ENCODE measurements at places on chromosomes 7 and 10.
A peak's percentile ranks its signal among the peaks of the same experiment; 100 is the strongest.

- peak; percentile 91 for DNase-seq
These were observed 31.9 kb downstream of the RSBN1L start for GRCh38 chr7:77727936-77728701.

GRCh38 chr7:54349229-54349628, 192.9 kb upstream of the VSTM2A start:
- no peak for DNase-seq

- no peak for DNase-seq
These were observed 26.1 kb downstream of the KLRG2 start for GRCh38 chr7:139457153-139457946.

DNA sequence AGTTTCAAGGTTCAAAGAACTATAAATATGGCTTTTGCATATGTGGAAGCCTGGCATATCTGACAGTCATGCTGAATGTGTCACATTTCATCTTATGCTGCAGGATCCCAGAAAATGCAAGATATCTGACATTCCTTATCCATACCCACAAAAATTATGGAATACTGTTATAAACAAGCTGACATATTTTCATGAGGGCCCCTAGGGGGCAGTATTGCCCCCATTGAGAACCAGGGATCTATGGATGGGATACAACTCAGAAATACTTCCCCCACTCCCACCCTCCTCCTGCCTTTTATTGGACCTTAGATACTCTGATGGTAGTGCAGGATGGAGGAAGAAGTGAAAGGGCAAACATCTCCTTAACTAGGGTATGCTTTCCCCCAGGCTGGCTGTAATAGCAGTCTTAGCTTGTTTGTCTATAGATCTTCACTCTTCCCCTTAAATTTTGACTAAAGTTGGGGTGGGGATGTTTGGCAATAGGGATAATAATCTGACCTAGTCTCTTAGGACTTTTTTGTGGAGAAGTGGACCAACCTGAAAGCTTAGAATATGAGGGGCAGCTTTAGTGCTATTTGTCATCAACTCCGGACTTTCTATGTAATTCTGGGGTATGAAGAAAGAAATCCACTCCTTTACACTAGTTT, 3.5 kb upstream of the GNGT1 start:
- peak; percentile 48 for DNase-seq

DNA sequence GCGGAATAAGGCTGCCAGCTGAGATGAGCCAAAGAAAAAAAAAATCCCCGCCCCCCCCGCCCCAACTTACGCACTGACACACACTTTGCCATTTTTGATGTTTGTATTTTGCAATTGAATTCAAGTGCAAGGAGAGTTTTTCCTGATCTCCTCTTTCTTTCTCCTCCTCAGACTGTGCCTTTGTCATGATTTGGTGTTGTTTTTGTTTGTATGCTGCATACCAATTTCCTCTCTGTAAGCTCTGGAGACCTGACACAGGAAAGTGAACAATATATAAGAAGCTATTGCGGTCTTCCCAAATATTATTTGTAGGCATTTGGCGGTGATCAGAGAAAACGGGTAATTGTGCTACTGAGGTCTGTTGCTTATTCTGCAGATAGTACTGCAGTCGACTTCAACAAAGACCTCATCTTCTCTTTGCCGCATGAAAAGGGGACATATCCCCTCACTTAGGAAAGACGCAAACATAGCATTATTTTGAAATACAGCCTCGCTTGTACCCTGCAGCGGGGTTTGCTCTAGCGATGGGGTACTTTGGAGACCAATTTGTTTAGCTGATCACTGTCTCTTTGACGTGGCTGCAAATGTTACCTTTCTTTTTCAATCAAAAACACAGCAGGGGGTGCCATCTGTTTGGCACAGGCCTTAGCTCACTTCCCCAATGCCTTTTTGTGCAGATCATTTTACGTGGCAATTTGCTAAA, 206.6 kb downstream of the SKAP2 start:
- peak; percentile 92 for DNase-seq

GRCh38 chr10:72308320-72308987, 34.7 kb downstream of the DDIT4 start:
- DNase-seq, result no peak

DNA sequence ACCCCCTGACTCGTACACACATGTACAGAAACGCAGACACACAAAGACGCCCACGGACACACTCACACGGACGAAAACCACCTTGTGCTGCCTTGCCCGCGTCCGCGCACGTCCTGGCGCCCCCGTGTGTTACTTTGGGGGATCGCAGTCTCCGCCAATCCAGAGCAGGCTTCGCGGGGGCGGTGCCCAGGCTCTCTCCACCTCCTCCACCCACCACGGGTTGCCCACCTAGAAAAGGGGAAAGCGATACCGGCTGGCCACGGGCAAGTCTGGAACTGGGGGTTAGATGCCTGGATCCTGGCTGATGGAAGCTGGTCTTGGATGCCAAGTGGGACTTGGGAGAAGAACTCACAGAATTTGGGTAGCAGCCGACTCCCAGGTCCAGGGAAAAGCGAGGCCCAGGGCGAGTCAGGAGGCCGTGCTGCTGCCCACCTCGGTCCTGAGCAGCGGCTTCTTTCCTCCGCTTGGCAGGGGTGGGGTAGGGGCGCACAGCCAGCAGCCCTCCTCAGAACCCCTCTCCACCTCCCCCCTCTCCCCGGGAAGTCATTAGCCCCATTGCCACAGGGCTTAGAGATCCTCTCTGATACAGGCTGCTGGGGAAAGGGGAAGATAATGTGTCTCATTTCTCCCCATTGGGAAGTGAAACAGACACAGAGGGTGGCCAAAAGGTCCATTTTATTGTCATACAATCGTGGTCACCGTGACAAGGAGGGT, 4.6 kb upstream of the VGF start:
- DNase-seq, result peak; percentile 43
